Activated naive CD4-positive, alpha-beta T cell treated with Interleukin-2 at 50 U/mL for 16 hours (primary cell): ENCODE measurements at places on chromosomes 2 and 18.

- no peak for DNase-seq
Observed at GRCh38 chr2:234245945-234246344, 195.4 kb downstream of the SPP2 start.

- DNase-seq = no peak
Observed at GRCh38 chr2:105569606-105570005, 170.8 kb upstream of the FHL2 start.

DNA sequence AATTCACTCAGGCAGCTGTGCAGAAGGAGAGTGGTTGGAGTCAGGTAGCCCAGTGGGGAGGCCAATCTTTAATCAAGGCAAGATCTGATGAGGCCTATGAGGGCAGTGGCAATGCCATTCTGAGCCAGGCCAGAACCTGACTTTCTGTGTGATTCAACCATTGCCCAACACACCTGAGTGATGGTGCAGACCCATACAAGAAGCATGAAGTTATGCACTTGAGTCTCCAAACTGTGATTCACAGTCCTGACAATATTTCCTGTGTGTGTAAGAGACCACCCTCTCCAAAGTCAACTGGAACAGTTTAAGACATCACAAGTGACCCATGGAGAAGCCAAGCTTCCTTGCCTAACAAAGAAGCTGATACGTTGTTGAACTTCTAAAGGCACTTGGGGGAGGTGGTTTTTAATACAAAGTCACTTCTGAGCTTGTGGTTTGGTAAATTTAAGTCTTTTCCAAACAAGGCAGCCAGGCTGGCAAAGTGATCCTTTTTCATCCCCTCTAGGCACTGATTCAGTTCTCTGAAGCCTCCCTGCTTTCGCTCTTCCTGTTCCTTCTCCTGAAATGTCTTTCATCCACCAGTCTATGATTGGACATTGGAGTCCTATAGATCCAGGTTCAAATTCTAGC lies 49.0 kb downstream of the VSNL1 start:
- no peak for DNase-seq

- DNase-seq = no peak
Observed at GRCh38 chr2:240877460-240878340, 9.1 kb downstream of the AGXT start.

- no peak for DNase-seq
Observed at GRCh38 chr2:53941749-53942148, 29.0 kb downstream of the PSME4 start.

- DNase-seq = no peak
Observed at GRCh38 chr2:9394816-9395215, 28.5 kb downstream of the ITGB1BP1 start.

DNA sequence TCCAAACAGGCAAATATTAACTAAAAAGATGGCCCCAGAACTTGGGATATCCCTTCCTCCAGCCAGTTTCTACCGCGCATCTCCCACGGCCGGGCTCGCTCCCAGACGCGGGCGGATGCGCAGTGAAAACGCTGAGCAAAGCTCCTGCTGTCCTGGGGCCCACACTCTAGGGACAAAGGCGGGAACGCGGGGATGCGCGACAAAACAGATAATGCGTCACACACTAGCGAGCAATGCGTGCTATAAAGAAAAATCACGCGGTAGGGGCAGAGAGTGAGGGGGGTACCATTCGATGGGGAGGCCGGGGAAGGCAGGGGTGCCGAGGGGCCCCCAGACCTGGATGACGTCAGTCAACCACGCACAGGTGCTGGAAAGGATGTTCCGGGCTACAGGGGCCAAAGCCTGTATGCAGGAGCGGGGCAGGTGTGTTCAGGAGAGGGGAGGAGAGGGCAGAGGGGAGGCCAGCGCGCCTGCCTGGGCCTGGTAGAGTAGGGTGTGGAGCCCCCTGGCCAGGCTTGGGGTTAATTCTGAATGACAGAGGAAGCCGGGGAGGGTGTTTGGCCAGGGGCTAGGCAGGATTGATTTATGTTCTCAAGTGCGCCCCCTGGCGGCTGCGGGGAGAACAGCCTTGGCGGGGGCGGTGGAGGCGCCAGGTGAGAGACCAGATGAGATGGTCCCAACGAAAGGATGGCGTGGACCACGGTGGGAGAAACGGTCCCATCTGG lies 14.9 kb upstream of the ITM2C start:
- peak; percentile 78 for DNase-seq

- no peak for DNase-seq
Observed at GRCh38 chr2:220946552-220946951, 625.6 kb downstream of the EPHA4 start.

- no peak for DNase-seq
Observed at GRCh38 chr2:82330155-82330554, 2025.6 kb upstream of the LRRTM1 start.

DNA sequence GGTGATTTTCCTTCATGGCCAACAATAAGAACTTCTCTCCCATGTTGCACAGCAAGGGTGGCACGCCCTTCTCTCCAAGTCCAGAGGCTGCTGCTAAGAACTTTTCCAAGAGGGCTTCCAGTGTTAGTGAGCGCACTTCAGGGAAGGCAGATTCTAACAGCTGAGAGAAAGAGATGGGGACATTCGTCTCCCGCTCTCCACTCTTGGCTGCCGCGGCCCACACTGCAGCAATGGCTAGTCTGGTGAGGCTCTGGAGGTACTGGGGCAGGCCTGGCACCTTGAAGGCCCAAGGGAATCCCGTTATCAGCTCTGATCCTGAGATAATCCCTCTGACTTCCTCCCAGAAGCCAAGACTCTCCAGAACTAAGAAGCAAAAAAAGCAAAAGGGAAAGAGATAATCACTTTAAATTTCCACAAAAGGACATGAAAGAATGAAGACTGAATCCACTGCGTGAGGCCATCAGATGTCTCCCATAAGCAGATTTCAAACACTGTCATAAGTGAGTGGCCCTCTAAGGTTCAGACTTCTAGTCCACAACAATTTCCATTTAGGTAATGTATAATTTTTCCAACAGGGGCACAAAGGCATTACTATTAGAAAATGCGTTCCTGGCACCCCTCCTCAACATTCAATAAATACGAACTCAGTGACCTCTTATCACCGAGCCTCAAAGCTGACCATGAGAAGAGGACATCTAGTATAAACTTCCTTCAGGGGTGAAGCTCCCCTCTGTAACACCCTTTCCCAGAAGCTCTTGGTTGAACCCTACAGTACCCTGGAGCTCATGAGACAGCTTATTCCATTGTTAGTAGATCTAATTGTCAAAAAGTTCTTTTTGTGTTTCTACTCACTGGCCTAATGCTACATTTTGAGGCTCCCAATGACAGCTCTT lies 66.7 kb upstream of the ZFP36L2 start:
- DNase-seq = no peak

DNA sequence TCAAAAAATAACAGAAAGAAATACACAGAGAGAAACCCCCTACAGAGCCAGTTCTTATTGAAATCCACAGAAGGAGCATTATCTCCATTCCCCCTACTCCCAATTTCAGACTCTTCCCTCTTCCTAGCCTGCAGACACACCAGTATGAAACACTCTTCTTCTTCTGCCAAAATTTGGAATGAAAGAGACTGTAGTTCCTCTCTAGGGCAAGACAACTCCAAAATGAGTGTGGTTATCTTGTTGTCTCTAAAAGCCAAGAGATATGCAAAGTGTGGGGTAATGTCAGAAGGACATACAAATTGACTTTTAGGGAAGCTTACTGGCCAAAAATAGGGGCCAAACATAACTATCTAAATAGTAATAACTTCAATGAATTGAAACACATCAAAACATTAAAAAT lies 337.1 kb upstream of the SETBP1 start:
- DNase-seq = no peak

GRCh38 chr2:128803222-128803621 lies 484.6 kb upstream of the HS6ST1 start:
- DNase-seq = no peak

- DNase-seq = no peak
Observed at GRCh38 chr2:210833403-210833802, 277.0 kb downstream of the CPS1 start.

DNA sequence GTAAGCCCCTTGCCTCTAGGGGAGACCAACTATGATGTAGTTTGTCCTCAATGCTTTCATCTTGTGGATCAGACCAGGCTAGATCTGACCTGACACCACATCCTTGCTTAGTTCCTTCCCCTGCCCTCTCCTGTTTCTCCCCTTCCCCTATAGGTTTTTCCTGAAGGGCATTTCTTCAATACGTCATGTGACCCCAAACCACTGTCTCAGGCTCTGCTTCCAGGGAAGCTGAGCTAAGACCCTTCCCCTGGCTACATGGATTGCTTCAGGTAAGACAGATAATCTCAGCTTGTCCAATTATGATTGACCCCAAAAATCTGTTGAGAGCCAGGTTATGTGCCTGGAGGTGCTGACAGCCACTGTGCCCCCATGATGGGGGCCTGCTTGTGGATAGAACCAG lies 22.6 kb upstream of the TTL start:
- no peak for DNase-seq

- no peak for DNase-seq
Observed at GRCh38 chr2:66899648-66900047, 464.7 kb downstream of the MEIS1 start.

DNA sequence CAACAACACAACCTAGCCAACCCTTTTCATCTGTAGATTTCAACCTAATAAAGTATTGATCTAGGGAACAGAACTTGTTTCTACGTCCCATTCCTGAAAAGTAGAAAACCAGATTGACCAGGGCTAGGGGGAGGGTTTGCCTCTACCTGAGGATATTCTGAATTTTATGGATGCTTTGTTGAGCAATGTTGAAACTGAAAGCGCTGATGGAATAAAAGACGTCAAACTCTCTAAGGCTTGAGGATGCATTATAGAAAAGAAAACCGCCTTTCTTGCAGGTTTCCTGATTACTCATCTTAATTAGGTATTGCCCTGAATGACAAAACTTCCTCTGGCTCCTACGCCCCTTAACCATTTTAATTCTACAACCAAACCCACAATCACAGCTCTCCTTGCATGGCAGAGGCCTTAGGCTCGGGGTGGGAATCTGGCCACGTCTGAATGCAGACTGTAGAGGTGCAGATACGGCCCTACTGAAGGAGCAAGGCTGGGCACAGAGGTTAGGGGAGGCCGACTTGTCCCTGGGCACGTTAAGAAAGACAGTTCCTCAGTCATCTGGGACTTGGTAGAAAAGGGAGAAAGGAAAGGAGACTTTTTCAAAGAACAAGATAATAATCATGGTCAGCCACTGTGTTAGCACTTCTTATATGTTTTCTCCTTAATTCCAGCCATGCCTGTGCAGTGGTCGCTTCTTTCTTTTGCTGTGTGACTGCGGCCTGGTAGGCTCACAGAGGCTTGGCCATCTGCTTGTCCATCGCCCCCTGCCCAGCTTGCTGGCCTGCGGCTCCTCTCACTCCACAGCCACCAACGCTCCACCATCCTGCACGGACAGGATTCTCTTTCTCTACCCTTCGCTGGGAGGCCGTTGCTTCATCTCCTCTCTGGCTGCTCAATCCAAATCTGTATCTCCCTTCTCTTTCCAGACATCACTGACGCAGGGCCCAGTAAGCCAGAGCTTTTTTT lies 209.5 kb downstream of the VAPA start:
- no peak for DNase-seq

- DNase-seq = no peak
Observed at GRCh38 chr18:21391074-21391673, 149.1 kb downstream of the GREB1L start.

DNA sequence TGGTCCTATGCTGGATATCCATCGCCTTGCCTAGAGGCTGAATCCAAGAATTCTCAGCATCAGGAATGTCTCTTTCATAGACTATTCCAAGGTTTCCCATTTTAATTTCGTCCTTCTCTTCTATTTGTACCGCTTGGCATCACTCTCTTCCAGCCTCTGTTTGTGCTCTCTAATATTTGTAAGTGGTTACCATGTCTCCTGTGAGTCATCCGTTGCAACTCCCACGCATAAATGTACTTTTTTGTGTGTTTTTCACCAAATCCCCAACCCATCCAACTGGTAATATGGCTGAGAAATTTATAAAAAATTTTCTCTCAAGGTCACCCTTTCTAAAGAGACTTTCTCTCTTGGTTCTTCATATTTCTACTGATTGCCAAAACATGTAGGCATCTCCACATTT lies 21.8 kb downstream of the COLEC12 start:
- no peak for DNase-seq

DNA sequence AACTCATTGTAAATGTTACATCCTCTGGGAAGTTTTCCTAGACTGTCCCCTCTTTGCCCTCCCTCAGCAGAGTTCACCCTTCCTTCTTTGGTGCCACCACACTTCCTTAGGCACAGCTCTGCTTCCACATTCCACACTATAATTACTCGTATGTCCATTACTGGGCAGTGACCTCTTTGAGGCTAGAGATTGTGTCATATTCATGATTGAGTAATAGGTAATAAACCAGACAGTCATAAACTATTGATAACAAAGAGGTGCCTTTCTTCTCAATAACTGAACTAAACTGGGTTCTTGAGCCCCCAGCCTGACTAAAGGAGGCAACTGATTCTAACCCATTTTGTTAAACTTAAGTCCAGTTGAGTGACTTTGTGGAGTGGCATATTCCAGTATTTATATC lies 28.3 kb downstream of the MYO3B start:
- no peak for DNase-seq

GRCh38 chr2:120352696-120353590 lies 7.0 kb downstream of the INHBB start:
- no peak for DNase-seq

DNA sequence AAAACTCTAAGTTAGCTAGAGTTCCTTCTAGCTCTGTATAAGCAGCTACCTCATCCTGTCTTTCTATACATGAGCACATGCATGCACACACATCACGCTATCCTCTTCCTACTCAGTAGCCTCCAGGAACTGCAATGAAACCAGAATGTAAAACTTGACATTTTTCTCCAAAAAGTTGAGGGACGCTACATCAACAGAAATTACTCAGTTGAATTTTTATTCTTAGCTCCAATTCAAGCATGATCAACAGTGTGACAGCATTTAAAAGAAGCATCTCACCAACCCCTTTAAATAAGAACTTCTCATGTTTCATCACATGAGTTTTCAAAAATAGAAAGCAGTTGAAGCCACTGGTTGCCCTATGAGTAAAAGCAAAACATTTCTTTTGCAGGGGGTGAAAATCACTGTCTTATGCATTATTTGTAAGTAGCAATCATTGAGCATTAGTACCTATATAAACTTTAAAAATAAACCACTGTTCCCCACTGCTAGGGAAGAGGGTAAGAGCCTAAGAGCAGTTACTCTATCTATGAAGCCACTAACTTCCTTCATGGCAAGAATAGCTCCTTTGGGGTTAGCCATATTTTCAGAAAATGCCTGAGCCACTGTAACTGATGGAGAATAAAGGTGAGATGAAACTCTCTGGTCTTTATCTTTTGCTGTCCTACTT lies 77.9 kb upstream of the ARL5A start:
- no peak for DNase-seq

DNA sequence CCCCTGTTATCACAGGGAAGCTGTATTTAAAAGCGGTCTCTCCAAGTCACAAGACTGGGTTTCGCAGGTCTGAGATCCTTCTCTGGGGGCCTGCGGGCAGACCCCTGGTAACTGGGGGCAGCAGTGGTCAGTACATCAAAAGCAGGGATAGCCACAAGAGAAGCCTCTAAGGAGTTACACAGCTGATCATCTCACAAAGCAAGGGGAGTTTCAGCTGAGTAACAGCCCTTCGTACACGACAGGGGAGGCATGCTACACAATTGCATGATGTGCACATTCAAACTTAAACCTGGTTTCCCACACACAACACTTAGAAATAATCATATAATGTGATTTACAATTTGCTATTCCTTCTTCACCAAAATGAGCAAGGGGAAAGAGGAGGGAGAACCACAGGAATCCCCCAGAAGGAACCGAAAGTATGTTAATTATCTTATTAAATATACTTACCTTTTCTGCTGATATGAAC lies 87.5 kb downstream of the TMEM131 start:
- DNase-seq = no peak
